ENCODE measurements at places on chromosomes 11 and 22.

DNA sequence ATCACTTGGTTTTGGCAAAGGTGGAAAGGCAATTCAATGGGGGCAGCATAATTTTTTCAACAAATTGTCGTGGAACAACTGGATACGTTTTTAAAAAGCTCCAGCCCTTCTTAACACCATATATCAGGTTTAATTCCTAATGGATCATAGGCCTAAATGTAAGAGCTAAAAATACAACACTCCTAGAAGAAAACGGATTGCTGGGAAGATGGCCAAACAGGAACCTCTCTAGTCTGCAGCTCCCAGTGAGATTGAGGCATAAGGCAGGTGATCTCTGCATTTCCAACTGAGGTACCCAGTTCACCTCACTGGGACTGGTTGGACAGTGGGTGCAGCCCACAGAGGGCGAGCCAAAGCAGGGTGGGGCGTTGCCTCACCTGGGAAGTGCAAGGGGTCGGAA, 32.4 kb upstream of the SCGB1D1 start:
- DNase-seq = no peak

GRCh38 chr11:62569611-62570010, 4.1 kb downstream of the EEF1G start:
- no peak for DNase-seq

GRCh38 chr22:46767249-46767985, 5.0 kb downstream of the TBC1D22A start:
- no peak for DNase-seq

DNA sequence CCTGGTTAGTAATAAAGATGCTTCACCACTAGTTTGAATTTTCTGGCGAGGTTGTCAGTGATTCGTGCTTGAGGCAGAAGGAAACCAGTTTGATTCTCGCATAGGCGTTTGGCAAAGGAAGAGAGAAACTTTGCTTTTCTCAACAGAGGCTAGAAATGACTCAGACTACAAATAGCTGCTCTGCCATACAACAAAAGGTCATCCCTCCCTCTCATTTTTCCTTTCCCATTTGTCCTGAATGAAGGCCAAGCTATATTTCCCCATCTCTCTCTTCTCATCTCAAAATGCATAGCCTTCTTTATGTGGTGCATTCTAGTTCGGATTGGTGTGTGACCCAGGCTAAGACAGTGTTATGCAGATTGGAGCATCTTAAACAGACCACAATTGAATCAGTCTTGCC, 741.4 kb downstream of the NTM start:
- no peak for DNase-seq

GRCh38 chr22:19959587-19960490, 18.2 kb upstream of the TXNRD2 start:
- DNase-seq = no peak

- no peak for DNase-seq
These were observed 181.4 kb downstream of the KIRREL3 start for GRCh38 chr11:126819194-126819593.

DNA sequence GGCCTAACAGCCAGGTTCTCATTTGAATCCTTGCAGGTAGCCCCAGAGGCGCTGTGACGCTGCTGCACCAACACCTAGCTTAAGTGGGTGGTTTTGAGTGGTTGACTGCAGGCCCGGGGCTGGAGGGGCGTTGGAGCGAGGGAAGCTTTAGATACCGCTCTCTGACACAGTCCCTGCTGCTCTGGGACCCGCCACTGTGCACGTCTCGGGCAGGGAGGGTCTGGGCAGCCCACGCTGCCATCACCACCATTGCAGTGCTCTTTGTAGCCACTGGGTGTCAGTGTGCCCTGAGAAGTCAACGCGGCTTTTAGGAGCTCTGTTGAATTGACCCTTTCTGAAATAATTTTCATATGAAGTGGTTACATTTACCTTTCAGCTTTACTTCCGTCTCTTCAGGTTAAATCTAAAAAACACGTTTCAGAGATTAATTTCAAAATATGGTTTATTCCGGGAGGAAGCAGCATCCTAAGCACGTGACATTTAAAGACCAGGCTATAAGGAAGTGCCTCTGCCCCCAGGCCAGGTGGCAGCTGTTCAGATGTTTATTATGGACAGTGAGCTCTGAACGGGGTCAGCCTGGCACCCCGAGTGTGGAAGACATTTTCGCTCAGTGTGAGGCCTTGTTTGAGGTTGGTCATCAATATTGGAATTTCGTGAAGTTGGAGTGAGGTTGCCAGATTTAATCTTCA, 30.9 kb upstream of the PARVB start:
- DNase-seq = peak; percentile 73

DNA sequence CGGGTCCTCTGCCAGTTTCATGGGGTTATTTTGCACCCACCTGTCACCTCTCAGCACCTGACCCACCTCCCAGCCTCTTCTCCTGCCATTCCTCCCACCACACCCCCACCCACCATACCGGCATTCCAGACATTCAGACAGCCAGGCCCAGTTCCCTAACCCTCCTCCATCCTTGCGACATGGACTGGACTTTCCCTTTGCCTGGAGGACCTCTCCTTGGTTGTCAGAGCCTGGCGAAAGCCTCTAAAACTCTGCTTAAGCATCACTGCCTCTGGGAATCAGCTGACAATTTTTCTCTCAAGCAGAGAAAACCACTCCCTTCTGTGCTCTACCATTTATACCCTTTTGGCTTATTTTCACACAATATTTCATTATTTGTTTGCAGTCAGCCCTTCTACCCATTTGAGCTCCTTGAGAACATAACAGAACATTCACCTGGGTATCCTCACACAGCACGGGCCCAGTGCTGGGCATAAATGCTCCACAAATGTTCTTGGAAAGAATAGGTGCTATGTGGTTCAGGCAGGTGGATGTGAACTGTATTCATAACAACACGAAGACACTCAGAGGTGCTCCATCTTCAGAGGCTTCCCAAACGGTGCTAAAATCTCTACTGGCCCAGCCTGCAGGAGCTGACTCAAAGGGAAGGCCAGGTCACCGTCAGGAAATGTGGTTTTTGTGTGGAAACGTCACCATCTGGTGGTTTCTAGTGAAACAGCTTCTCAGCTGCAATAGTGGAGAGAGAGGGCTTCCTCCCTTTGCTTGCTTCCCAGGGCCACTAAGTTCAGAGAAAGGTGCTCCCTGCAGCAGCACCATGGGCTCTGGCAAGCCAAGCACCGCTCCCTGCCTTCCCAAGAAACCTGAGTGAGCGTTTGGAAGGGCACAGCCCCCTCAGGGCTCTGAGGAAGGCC, 10.4 kb downstream of the SPATA19 start:
- peak; percentile 56 for DNase-seq
